ENCODE measurements at places on chromosomes 11 and 22.

DNA sequence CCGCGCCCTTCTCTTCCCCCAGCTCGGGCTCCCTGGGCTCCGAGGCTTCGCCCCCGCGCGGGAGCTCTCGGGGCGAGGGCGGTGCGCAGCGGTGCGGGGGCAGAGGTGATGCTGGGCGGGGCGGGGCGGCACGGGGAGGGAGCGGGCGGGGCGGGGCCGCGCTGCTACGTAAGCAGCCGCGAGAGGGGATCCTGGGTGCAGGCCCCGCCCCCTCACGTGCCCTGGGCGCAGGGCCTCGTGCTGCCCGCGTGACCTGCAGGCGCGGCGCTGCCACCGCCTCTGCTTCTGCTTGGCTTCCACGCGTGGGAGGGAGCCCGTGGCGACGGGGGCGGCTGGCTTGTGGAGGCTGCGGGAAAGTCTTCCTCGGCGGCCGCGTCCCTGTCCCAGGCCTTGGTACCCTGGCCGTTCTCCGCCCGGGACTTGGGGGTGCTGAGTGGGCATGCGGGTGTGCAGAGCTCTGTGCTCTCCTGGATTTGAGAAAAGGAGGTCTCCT lies 132.6 kb upstream of the HSD17B12 start:
- DNase-seq = peak; percentile 81

- no peak for DNase-seq
These were observed 148.5 kb upstream of the NCAM1 start for GRCh38 chr11:112812729-112813128.

DNA sequence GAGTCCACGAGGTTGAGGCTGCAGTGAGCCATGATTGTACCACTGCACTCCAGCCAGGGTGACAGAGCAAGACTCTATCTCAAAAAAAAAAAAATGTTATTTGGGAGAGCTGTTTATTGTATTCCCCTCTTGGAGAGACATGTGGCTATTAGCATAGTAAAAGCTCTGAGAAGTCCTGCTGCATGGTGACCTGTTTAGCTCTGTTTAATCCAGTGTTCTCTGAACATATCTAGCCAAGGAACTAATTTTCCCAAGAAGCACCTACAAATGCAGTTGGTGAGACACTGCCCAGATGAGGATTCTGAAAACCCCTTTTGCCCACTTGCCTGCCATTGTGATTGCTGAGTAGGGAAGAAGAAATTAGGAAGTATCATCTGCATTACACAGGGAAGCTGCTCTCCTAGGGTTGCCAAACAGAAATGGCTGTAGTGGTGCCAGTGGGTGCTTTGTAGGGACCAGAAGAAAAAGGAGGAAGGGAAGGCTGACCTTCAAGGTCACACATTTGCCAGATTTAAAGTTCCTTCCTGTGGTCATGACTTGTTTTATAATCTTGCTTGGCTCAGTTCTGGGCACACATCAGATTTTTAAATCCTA lies 15.7 kb downstream of the TIMP3 start:
- DNase-seq = no peak

- DNase-seq = no peak
These were observed 9.1 kb upstream of the CSF2RB start for GRCh38 chr22:36904260-36904880.

- DNase-seq = no peak
These were observed 42.5 kb downstream of the CCDC73 start for GRCh38 chr11:32752001-32752400.

- DNase-seq = no peak
These were observed 64.2 kb upstream of the ADORA2A start for GRCh38 chr22:24363243-24363642.

- no peak for DNase-seq
These were observed 45.7 kb downstream of the GNB1L start for GRCh38 chr22:19808873-19809478.

GRCh38 chr11:129881570-129882170 lies 13.7 kb downstream of the NFRKB start:
- DNase-seq = peak; percentile 3

- no peak for DNase-seq
These were observed 72.1 kb upstream of the BMAL1 start for GRCh38 chr11:13205486-13205885.

DNA sequence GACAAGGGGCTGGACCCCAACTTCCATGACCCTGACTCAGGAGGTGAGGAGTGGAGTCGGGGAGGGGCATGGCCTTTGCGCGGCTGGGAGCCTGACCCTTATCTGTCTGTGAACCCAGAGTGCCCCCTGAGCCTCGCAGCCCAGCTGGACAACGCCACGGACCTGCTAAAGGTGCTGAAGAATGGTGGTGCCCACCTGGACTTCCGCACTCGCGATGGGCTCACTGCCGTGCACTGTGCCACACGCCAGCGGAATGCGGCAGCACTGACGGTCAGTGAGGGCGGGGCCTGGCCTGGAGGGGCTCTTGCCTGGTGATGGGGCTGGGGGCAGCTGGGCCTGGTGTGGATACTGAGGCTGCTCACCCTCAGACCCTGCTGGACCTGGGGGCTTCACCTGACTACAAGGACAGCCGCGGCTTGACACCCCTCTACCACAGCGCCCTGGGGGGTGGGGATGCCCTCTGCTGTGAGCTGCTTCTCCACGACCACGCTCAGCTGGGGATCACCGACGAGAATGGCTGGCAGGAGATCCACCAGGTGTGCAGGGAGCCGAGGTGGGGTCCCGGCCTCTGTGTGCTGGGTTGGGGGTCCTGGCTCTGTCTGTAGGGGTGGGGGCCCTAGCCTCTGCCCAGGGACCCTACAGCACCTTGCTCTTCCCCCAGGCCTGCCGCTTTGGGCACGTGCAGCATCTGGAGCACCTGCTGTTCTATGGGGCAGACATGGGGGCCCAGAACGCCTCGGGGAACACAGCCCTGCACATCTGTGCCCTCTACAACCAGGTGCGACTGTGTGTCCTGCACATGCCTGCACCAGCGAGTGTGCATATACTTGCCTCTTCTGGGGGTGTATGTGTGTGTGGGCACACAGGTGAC lies 6.3 kb downstream of the SHANK3 start:
- no peak for DNase-seq

- DNase-seq = no peak
These were observed 2.6 kb upstream of the CHRM1 start for GRCh38 chr11:62923601-62924411.

- no peak for DNase-seq
These were observed 82.8 kb downstream of the FLI1 start for GRCh38 chr11:128776424-128777284.

GRCh38 chr22:19663286-19663815 lies 51.0 kb upstream of the SEPTIN5 start:
- DNase-seq = peak; percentile 33

GRCh38 chr22:22893077-22893805 lies 5.6 kb downstream of the IGLL5 start:
- DNase-seq = no peak

- DNase-seq = no peak
These were observed 249.0 kb downstream of the CADM1 start for GRCh38 chr11:115255006-115255762.

GRCh38 chr11:15286465-15286864 lies 171.7 kb downstream of the INSC start:
- no peak for DNase-seq

DNA sequence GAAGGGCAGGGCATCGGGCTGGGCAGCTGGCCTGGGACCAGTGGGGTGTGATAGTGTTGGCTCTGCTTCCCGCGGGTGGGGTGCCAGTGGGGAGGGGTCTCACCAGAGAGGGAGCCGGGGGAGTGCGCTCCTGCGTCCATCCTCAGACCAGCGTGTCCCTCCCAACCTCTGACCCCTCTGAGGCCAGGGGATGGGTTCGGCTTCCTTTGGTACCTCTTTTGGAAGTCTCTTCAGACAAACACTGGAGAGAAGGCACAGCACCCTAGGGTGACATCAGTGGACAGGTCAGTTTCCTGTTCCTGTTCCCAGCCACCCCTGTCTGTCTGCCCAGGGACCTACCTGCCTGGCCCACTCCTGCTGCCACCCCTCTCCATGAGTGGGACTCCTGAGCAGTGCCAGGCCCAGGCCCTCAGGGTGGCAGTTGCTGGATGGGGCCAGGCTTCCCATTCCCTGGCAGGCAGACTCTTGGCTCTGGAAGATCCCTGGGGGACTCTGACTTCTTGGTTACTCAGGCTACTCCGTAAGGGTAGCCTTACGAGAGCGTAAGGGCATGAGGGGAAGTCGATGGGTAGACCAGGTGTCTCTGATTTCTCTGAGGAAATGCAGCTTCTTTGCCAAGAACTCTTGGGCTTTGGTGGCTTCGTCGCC lies 2.6 kb downstream of the TAGLN start:
- no peak for DNase-seq

DNA sequence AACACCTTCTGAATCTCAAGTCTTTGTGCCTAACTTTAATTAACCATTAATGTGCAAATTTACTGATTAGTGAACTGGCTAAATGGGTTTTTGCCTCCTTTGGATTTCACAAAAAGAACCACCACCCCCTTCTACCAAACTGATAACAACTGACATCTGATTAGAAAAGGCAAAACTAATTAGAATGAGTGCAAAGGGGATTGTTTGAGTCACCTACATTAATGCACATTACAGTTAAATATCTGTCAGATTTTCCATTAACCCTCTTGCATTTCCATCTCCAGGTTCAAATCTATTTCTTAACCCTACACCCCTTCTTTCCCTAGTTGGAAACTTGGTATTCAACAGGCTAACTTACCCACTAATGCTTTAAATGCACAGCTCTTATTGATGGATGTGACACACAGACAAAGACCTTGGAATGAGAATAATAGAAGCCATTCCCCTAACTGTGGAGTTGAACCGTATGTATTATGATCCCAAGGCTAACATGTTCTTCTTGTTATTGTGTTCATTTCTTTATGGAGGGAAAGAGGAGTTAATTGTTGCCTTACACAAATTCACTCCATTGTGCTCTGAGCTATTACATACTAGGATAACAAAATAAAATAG lies 161.5 kb upstream of the MTMR2 start:
- DNase-seq = no peak

GRCh38 chr11:112881461-112881860 lies 79.8 kb upstream of the NCAM1 start:
- DNase-seq = peak; percentile 93

- no peak for DNase-seq
These were observed 36.8 kb downstream of the ALG9 start for GRCh38 chr11:111834432-111835163.

DNA sequence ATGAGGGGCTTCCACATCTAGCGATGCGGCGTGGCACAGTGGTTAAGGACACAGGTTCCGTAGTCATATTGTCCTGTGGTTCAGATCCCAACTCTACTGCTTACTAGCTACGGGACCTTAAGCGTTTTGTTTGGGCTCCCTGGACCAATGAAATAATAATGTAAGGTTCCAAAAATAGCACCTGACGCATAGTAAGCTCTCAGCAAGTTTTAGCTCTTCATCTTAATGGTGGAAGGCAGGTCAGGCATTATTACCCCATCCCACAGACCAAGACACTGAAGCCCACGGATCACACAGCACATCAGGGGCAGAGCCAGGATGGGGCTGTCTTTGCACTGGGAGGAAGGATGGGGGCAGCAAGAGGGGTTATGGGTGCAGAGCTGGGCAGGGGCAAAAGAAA lies 13.0 kb downstream of the DNAJB13 start:
- no peak for DNase-seq

All from NCI-H146 (cell line).